ENCODE measurements at places on chromosomes 3 and 15.

- DNase-seq: no peak
Observed at GRCh38 chr3:53495520-53496391, 1.3 kb downstream of the CACNA1D start.

DNA sequence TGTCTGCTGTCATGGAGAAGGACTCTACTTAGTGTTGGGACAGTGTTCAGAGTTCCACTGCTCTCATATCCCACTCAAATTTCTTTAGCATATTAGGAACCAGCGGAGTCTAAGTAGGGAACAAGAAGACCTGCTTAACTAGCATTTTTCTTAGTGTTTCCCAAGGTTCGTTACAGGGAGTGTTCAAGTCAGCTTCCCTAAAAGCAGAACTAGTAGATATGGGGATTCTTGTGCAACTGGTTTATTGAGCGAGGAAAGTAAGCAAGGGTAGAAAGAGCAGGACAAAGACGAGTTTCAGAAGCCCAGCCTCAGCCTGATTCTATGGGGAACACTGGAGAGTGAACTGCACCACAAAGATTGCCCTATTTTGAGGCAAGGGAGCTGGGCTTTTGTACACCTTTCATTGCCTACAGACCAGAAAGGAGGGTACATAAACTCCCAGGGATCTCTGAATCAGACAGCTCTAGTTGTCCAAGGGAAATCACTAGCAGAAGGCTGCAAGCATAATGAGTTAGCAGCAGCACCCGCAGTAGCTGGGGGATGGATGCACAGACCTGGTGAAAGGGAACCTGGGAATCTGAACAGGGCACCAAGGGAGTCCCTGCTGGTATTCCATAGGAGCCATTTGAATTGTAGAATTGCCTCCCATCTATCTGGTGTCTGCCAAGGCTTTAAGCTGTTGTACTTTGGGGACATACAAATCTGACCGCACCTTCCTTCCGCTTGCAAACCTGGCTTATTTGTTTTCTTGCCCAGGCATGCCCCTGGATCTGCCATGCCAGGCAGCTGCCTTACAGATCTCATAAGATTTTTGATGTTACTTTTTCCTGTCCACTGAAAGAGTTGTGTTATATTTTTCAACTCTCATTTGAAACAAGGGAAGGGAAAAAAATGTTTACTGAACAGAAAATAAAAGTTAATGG, 15.1 kb downstream of the CMTM7 start:
- DNase-seq: no peak

DNA sequence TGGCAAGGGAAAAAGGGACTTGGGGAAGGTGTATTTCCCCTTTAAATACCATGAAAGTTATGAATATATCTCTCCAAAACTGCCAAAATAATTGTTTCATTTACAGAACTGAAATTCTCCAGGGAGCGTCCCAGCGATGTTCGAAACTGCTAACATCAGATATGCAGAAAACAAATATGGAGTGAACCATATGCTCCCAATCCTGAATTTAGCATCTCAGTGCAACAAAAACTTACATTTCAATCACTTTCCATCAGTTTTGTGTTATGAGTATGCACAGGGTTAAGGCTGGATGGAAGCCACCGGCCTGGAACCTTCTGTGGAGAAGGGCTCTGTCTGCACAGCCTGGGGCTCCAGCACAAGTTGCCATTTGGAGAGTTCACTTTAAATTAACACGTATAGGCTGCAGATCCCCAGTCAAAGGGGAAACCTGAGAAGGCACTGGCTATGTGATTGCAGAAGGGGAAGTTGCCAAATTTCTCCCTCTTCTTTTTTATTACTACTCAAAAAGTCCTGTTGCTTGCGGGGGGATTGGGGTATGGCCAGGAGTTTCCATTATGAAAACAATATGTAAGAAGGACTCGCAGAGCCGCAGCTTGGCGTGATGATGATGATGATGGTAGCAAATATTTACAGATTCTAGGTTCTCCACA, 56.9 kb upstream of the FOXP1 start:
- DNase-seq: no peak

- no peak for DNase-seq
Observed at GRCh38 chr3:147941969-147942368, 532.8 kb downstream of the ZIC1 start.

DNA sequence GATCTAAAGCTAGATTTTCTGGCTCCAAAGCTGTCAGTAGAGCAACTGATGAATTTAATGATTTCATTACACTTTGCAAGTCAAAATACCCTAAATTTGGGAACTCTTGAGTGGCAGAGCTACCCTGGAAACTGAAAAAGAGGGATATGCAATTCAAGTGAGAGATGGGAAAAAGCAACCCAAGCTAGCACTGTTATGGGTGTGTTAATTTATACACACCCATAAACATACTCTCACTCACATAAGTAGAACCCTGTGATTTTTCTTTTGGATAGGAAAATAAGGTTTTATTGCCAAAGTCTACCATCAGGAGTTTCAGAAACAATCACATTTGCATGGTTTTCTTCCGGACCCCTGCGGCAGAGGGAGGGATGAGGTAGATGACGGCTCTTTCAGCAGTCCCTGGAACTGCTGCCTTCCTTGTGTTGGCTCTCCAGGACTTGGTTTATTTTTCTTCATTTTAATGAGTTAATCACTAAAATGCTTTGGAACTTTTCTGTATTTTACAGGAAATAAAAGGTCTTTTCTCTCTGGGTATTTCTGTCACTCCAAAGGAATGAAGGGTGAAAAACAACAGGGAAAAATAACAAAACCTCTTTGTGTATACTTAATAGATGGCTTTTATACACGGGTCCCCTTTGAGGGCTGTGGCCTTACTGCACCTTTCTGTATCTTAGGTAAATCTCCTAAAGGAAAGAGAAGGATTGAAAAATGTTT, 63.8 kb downstream of the TTC23 start:
- no peak for DNase-seq

DNA sequence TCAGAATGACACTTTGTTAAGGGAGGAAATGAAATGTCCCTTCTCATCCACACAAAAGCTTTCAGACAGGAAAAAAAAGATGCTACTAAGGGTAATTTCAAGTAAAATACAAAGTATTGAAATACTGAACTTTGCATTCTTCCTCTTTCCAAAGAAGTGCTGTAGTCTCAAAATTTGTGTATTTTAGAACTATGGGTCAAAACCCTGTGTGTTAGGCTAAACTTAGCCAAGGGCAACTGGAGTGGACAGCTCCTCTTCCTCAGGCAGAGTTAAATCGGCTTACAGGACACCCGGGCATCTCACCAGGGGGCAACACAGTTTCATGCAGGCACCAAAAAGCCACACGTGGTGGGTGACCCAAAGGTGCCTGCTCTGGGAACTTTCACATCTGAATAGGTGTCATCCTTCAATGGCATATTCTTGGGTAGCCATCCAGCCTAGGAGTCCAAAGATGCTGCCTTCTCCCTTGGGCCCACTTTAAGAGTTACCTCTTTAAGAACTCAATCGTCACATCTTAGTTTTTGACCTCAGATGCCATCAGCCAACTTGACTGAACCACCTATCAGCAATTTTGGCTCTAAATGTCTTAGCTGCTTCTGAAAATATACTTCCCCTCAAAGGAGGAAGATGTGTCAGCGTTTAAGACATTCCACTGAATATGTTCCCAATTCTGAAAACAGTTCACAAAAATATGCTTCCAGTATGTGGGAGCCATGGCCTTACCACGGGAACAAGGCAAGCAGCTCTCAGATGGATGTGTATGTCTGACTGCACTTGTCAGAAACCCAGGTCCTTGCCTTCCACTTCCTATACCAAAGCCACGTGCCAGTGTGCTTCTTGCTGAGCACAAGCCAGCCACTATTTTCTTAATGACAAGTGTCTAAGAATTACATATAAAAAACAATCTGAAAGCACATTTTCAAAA, 32.2 kb upstream of the MUC13 start:
- no peak for DNase-seq

All from AG04449 (cell line).